ENCODE measurements at places on chromosomes 16 and 17.

- DNase-seq = no peak
These were observed 29.4 kb upstream of the TMEM132E start for GRCh38 chr17:34549966-34550365.

DNA sequence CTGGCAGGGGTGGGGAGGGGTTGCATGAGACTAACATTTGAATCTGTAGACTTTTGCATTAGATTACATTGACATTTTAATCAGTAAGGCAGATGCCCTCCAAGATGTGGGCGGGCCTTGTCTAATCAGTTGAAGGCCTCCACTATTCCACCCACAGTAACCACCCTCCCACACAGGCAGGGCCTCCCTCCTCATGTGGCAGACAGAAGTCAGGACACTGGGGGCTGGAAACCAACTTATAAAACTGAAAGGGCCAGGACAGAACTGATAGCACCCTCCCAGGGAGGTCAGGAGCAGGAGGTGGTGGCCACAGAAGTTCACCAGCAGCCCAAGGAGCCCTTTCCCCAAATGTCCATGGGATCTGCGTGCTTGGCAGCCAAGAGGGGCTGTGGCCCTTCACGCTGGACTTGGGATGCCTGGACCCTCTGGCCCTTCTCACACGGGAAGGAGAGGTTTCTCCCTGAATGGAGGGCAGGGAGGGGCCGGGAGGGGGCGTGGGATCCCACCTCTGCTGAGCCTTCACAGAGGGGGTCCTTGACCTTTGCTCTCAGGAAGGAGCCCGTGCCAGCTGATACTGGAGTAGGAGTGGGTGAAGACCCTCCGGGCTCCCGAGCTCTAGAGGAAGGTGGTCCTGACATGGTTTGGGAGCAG lies 4.6 kb downstream of the PYCR1 start:
- no peak for DNase-seq

DNA sequence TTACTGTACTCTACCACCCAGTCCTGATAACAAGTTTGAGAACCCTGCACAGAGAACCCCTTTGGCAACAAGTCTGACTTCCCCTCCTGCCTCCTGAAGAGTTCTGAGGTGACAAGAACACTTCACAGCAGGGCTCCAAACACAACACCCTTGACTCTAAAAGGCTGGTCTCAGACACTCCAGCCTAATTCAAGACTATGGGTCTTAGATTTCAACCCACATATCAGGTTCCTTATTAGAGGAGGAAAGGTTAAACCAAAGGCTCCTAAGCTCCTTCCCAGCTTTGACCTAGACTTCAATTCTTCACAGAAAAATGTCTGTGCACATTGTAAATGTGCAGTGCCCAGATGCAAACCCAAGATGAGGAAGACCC lies 23.0 kb downstream of the RANBP10 start:
- no peak for DNase-seq

- no peak for DNase-seq
These were observed 925.4 kb downstream of the CDH11 start for GRCh38 chr16:64196444-64196843.

GRCh38 chr16:47008174-47008573 lies 34.7 kb upstream of the DNAJA2 start:
- DNase-seq = no peak

DNA sequence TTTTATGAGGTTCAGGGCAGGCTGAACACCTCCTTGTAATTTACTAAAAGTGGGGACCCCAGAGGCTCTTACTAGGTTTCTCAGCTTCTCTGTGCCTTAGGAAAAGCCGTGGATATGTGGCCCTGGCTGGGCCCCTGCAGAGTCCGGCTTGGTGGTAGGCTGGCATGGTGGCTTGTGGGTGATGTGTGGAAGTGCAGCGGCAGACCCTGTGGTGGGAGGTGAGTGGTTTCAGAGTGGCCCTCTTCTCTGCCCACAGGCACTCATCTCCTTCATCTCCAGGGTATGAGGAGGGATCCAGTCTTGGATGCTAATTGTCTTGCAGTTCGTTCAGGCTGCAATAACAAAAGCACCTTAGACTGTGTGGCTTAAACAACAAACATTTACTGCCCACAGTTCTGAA lies 58.9 kb downstream of the ASIC2 start:
- DNase-seq = no peak

GRCh38 chr17:12521416-12521815 lies 144.3 kb upstream of the MYOCD start:
- no peak for DNase-seq

DNA sequence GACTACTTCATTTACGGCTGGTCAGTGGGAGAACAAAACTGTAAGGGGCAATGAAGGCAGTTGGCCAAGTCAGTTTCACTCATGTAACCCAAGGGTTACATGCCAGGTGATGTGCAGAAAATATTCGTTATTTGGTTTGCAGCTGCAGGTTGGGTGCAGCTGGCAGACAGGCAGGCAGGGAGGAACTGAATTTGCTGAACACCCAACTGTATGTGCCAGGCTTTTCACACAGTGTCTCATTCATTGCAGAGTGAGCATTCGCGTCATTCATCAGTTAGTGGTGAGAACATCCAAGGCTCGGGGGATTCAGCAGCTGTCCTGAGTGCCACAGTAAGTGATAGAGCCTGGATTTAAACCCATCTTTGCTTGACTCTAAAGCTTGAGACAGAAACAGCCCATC lies 59.7 kb downstream of the ABCC6 start:
- DNase-seq = no peak

DNA sequence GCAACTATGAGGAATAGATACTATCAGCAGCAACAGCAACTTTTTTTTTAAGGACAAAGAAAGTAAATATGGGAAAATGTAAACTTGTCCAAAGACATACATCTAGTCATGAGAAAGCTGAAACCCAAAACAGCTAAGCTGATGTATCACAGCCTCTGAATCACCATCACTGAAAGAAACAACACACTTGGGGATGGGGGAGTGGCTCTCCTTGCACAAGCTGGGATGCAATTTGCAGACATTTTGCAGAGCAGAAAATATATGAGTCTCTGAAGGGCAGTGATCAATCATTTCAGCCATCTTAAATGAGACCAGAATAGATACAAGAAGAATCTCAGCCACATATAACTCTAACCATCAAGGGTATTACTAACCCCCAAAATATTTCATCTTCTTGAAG lies 79.1 kb downstream of the GRIN2A start:
- DNase-seq = no peak

- no peak for DNase-seq
These were observed 15.1 kb upstream of the BAIAP2 start for GRCh38 chr17:81019563-81020442.

DNA sequence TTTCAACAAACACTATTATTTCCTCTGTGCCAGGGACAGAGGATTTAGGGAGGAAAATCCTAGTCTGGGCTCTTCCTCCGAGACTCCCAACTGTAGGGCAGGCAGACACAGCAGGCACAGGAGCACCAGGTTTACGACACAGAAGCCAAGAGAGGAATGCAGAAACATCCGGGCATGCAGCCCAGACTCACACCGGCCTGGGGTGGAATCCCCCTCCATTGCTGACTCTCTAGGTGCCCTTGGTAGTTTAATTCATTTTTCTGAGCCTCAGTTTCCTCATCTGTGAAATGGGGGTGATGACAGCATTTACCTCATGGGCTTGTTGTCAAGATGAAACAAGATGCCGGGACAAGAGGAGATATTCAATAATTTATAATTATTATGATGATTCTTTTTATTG lies 14.9 kb downstream of the CA4 start:
- no peak for DNase-seq

DNA sequence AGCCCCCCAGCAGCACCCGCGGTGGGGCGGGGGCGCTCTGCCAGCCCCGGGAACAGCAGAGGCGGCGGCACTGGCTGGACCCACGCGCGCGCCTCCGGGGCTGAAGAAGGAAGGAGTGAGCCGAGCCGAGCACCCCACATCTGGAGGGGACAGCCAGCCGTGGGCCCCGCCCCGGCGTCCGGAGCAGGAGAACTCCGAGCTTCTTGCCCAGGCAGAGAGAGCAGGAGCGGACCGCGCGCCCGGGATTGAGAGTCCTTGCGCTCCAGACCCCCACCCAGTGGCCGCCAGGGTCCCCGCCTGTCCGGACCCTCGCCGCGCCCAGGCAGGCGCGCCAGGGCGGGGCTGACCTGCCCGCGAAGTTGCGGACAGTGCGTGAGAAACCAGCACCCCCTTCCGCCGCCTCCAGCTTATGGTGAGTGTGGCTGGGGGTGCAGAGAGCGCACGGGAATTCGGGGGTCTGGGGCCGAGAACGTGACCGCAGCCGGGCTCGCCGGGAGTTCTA lies 921.9 kb upstream of the EEF2KMT start:
- DNase-seq = no peak

DNA sequence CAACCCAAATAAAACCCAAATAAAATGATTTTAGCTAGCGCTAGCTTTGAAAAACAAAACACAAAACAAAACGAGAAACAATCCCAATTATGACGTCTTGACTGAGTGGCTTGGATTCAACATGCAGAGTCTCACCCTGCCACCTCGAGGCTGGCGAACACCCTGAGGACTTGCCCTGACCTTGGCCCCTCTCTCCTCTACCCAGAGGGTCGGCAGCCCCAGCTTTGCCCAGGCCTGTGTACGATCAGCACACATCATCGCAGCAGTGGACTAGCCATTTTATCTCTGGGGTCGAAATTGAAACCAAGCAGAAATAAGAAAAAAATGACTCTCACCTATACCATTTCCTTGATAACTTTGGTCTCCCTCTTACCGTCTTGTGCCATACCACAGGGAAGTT lies 4.9 kb downstream of the JMJD6 start:
- DNase-seq = no peak

DNA sequence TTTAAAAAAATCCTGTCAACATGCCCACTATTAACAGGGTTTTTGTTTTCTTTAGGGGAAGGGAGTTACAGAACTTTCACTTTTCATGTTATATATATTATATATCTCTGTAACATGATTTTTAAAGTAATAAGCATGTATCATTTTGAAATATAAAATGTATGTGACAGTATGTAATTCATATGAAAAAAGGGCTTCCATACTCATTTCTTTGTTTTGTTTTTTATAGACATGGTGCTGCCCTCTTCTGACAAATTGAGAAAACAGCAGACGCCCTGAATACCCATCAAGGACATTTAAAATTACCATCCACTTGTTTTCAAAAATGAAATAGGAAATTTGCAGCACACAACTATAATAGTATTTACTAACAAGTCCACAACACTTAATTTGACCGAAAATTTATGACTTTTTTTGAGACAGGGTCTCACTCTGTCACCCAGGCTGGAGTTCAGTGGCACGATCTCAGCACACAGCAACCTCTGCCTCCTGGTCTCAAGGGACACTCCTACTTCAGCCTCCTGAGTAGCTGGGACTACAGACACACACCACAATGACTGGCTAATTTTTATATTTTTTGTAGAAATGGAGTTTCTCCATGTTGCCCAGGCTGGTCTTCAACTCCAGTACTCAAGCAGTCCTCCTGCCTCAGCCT lies 30.4 kb downstream of the CFDP1 start:
- no peak for DNase-seq

- DNase-seq = no peak
These were observed 27.6 kb upstream of the LASP1NB start for GRCh38 chr17:38897671-38898290.

DNA sequence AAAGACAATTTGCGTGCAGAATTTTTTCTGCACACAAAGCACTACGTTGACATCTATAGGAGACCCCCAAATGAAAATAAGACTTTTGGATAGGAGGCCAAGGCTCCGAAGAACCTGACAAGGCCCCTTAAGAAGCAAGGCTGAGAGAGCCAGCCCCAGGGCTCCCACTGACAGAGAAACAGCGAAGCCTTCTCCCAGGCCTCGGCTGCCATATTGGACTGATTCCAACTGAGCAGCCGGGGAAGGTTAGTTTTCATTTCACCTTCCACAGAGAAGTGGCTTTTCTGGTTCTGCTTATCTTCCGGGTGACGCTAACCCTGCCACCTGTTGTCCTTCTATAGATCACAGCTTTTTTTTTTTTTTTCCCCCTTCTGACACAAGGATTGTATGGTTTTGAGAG lies 356.7 kb downstream of the SOX9 start:
- no peak for DNase-seq

GRCh38 chr16:25038239-25038954 lies 23.2 kb upstream of the ARHGAP17 start:
- DNase-seq = no peak

GRCh38 chr16:15694499-15694898 lies 44.5 kb downstream of the NDE1 start:
- no peak for DNase-seq

GRCh38 chr16:2154533-2155090 lies 970 bp upstream of the TRAF7 start:
- DNase-seq = no peak

DNA sequence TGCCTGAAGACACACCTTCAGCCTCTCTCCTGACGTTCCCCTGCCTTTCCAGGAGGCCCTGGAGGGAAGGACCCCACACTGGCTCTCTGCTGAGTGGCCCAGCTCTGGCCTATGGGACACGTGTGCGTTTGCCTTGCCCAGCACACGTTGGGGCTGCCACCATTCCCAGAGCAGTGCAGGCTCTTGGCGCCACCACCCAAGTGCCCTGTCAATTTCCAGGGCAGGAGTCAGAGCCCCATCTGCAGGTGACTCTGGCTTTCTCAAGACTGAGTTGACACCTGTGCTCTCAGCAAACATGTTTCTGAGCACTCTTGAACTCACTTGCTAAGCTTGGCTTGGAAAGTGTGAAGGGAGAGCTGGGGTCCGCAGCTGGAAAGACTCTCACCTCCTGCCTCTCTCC lies 4.7 kb upstream of the IRF8 start:
- no peak for DNase-seq

GRCh38 chr17:38893113-38893512 lies 23.3 kb downstream of the LASP1 start:
- DNase-seq = no peak

GRCh38 chr17:65260626-65261025 lies 123.5 kb downstream of the RGS9 start:
- DNase-seq = no peak

- DNase-seq = no peak
These were observed 35.4 kb downstream of the CDRT15 start for GRCh38 chr17:14201021-14201987.

DNA sequence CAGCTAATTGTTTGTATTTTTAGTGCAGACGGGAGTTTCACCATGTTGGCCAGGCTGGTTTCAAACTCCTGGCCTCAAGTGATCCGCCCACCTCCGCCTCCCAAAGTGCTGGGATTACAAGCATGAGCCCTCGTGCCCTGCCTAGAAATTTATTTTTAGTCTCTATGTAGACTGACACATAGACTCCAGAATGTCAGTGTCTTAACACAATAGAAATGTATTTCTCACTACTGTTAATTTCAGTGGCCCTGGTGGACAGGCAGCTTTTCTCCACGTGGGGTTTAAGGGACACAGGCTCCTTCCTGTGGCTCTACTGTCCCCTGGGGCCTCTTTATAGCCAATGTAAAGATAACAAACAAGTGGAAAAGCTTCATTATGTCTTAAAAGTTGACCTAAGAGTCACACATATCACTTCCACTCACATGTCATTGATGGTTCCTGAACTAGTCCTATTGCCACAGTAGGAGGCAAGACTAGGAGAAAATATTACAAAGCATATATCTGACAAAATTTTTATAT lies 43.8 kb downstream of the COPRS start:
- DNase-seq = no peak
